Stimulated activated CD4-positive, alpha-beta T cell treated with anti-CD3 and anti-CD28 coated beads, Interleukin-2, amount 100 ng/mL, for 24 hours (primary cell): ENCODE measurements at places on chromosomes 12 and 14.

DNA sequence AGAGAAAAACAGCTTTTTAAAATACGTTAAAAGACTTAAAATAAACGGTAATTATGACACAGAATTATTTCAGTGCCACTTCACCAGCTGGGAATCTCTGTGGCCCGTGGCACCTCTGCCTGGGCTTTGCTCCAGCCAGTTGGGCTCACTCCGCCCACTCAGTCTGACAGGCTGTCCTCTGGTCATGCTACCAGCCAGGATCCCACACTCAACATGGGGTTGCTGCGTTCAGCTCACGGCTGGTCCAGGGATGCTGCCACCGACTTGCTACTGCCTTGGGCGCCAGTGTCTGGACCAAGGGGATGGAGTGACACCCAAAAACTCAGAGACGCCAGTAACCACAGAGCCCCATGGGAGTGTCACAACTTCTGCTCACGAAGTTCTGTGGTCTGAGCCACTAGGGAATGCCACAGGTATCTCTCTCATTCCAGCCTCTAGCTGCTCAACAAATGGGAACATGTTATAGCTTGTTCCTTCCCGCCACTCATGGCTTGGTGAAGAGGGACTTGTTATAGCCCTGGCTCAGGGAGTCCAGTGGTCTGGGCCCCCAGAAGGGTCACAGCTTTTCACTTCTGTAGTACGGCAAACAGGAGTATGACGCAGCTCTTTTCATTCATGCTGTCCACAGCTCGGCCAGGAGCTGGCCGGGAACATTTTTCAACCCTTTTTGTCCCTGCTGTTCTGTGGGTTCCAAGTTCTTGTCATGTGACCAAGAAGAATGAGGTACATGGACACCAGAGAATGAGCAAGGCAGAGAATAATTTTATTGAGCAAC, 23.4 kb upstream of the ATXN7L3B start:
- no peak for DNase-seq

GRCh38 chr14:23550812-23551265, 726 bp downstream of the ZFHX2 start:
- DNase-seq = no peak

DNA sequence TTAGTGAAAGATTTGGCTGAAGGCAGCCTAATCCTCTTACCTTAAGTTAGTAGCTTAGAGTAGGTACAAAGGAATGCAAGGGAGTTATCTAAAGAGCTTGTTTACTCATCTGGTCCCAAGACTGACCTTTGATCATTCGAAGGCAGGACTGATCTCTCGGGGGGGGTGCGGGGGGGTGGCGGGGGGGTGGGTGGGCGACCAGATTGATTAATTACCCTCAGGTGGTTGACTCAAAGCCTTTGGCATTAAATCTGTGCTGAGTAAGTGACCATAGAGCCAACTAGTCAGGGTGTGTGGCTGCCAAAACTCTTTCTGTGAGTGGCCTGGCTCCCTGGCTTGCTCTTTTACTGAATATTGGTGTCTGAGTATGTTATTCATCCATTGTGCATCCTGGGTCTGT, 731.9 kb upstream of the FBXO33 start:
- DNase-seq = no peak

DNA sequence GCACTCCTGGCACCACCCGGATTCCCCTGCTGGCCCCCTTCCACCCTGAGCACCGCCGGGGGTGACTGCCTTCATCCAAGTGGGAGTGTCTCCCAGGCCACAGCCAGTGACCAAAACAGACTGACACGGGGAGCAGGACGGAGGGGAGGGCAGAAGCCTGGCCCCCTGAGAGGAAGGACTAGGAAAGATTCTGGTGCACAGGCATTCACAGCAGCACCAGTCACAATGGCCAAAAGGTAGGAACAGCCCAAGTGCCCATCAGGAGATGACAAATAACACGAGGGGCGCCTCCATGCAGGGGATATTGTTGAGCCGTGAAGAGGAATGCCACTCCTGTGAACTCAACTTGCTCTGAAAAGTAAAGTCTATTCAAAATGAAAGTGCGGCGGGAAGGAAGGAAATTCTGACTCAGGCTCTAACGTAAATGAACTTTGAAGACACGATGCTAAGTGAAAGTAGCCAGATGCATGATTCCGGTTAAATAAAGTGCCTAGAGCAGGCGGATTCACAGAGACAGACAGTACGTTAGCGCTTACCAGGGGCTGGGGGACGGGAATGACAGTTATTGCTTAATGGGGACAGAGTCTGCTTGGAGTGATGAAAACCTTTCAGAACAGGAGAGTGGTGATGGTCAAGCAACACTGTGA, 146.1 kb upstream of the NCOR2 start:
- DNase-seq = peak; percentile 67

- DNase-seq = no peak
These were observed 56.7 kb downstream of the TTLL5 start for GRCh38 chr14:75717729-75718128.

GRCh38 chr12:107027636-107028053, 40.7 kb upstream of the MTERF2 start:
- no peak for DNase-seq

GRCh38 chr12:100755186-100755585, 39.4 kb upstream of the ANO4 start:
- DNase-seq = no peak

DNA sequence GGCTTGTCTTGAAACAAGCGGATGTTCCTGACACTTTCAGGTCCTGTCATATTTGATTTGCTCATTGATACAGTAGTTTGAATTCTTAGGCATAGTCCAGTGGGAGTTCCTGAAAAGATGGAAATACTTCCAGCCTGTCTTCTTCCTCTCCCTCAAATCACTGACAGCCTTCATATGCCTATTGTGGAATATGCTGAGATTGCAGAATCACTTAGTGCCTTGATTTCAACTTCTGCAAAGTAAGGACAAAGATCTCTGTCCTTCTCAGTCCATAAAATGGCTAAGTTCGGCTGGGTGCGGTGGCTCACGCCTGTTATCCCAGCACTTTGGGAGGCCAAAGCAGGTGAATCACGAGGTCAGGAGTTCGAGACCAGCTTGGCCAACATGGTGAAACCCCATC, 6.7 kb upstream of the PYGL start:
- no peak for DNase-seq

GRCh38 chr14:70721542-70721941, 79.8 kb downstream of the TTC9 start:
- no peak for DNase-seq

GRCh38 chr14:103313704-103314103, 20.3 kb upstream of the EIF5 start:
- DNase-seq = no peak
